Activated CD8-positive, alpha-beta memory T cell treated with anti-CD3 and anti-CD28 coated beads for 1 hour (primary cell): ENCODE measurements at places on chromosomes 4 and X.

DNA sequence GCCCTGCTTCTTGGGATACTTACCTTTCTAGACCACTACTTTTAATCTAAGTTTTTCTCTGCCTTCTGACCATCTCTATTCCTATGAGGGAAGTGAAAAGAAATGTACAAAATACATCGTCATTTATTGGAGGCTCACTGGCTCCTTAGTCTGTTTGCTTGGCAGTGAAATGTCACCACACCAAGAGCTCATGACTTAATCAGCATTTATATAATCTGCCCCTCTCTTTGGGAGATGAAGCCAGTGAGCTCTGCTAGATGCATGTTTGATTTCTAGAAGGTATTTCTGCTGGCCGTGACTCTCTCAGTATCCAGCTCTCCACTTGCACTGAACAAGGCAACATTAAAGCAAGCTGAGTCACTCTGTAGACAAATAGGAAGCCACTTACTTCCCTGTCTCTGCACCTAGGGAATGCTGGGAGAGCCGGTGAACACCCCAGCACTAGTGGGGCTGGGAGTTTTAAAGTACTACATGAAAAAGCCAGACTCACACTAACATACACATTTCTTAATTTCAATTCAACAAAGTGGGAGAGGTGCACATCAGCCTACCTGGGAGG lies 79.1 kb downstream of the MID1IP1 start:
- no peak for DNase-seq

GRCh38 chrX:149494844-149495565 lies 10.1 kb downstream of the IDS start:
- no peak for DNase-seq

DNA sequence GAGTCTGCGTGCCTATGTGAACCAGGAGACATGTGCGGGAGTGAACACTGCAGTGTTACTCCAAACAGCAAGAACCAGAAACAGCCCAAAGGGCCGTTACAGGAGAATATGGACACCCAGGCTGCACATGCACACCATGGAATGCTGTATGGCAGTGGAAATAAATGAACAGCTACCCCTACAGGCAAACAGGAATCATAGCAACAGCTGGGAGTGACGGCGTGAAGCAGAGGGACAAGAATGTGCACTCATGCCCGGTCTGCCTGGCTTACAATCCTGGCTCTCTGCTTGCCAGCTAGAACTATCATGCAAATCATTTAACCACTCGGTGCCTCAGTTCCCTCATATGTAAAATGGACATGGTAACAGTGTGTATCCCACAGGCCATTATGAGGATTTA lies 16.6 kb downstream of the GPKOW start:
- DNase-seq = no peak

DNA sequence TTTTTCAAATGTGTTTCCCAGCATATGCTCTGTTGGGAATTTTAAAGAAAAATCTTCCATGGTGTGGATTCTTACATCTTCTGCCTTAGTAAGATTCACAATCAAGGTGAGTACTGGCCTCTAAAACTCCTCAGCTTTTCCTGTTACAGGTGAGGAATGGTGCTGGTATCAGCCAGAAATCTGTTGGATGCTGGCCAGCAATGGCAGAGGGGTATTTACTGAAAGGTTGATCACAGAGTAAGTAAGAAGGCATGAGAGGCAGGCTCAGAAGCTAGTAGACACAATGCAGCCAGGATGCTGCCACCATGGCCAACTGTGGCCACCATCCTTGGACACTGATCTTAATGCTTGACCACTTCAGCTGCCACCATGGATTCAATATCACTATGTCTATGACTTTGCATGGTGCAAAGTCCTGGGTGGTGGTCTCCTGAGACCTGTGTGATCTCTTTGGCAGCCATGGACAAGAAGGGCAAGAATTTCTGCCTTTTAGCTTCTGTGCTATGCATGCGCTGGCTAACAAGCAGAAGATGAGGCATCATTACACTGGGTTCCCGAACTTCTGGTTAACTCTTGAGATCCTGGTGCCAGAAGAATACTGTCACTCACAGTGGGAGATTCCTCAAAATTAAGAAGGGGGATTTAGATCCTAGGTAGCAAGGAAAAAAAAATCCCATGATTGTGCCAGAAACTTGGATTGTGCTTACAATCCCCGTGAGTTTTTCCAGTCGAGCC lies 60.2 kb downstream of the CHRNA9 start:
- no peak for DNase-seq

- no peak for DNase-seq
These were observed 36.9 kb downstream of the FHDC1 start for GRCh38 chr4:152972821-152973628.

GRCh38 chr4:114385195-114385985 lies 213.2 kb upstream of the UGT8 start:
- no peak for DNase-seq

- DNase-seq = no peak
These were observed 1680.8 kb upstream of the AGA start for GRCh38 chr4:179123084-179123483.

DNA sequence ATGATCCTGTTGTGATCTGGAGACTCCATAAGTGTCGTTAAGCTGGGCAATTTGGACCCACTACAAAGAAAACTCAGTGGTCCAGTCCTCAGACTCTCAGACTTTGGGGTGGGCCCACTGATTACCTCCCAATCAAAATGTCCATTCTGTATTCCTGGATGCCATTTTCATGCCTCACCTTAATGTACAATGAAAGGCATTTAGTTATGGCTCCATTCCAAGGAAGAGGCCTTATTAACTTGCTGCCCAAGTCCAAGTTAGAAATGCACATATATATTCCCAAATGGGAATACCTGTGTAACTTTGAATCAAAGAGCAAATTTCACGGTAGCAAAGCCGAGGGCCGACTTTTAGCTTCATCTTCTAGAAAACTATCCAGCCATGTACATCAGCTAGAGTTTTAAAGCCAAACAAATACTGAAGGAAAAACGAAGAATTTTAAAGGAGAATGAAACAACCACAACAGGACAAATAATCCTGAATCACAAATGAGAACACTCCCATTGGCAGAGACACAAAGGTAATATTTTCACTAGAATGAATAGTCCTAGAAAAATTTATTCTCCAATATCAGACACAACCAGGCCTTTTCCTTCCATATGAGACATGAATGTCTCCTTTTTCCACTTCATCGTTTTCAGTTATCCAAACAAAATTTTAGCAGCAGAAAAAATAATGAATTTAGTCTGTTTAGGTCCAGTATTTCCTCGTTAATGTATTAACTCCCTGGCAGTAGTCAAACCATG lies 63.7 kb upstream of the HHIP start:
- DNase-seq = no peak

DNA sequence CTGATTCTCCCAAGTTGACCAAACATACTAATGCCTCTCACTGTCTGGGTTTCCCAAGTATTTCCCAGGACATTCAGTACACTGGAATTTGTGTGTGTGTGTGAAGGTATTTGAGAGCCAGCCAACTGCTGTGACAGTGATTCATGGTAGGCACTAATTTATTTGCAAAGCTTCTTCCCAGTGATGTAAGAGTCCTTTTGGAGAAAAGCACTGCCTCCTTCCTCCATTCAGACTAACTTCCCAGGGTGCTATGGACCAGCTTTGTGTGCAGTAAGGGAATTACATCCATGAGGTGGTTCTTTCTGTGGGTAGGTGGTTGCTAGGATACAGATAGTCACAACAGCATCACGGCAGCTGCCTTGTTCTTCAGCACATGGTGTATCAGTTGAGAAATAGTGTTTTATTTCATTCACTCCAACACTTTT lies 8.7 kb downstream of the EGF start:
- DNase-seq = no peak

GRCh38 chrX:135437867-135438733 lies 16.4 kb downstream of the SMIM10L2A start:
- no peak for DNase-seq

- no peak for DNase-seq
These were observed 11.9 kb downstream of the CLRN2 start for GRCh38 chr4:17526695-17527477.

DNA sequence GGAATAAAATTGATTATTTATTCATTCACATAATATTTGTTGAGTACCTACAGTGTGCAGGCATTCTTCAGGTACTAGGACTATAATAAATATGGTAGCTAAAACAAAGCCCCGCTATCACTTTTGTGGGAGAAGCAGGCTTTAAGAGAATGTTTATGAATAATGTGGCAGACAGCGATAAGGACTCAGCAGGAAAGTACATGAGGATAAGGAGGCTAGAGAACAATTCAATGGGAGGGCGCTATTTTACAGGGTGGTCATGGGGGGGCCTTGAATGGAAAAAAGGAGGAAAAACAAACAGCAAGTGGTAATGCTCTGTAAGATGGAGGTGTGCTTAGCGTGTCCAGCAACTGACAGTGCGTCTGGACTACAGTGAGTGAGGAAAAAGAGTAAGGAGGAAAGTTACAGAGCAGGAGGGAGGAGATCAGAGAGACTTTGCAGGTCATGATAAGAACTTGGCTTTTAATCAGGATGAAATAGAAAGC lies 264.2 kb upstream of the ETNPPL start:
- no peak for DNase-seq

GRCh38 chr4:25302626-25303025 lies 9.9 kb upstream of the ZCCHC4 start:
- no peak for DNase-seq

DNA sequence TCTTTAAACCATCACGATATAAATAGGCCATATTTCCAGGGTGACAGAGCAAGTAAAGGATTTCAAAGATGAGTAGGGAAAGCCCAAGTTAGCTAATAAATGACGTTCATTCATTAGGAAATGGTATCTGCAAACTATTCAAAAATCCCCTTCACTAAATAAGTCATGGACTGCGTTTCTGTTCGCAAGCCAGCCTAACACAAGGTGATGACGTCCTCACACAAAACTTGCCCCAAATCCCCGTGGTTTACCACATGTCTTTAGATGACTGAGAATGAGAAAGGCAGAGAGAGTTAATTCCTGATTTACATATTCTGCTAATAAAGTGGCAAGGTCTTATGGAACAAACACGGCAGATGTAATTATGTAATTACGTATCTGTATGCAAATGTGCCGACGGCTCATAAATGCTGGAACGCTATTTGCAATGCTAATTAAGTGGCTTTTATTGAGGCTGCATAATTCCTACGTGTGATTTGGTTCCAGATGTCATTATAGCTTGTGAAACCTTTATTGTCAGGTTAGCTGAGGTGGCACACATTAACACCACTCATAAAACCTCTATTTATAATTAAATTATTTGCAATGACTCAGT lies 437.7 kb upstream of the FRG1 start:
- DNase-seq = no peak

- DNase-seq = no peak
These were observed 1165.0 kb upstream of the TENM3 start for GRCh38 chr4:181078196-181078595.

- DNase-seq = no peak
These were observed at the start of gene POU3F4 for GRCh38 chrX:83508006-83508405. Gene POU3F4, plus strand, starts transcription at chrX:83508290. Its CDS starts 35 bp downstream, at chrX:83508325.

DNA sequence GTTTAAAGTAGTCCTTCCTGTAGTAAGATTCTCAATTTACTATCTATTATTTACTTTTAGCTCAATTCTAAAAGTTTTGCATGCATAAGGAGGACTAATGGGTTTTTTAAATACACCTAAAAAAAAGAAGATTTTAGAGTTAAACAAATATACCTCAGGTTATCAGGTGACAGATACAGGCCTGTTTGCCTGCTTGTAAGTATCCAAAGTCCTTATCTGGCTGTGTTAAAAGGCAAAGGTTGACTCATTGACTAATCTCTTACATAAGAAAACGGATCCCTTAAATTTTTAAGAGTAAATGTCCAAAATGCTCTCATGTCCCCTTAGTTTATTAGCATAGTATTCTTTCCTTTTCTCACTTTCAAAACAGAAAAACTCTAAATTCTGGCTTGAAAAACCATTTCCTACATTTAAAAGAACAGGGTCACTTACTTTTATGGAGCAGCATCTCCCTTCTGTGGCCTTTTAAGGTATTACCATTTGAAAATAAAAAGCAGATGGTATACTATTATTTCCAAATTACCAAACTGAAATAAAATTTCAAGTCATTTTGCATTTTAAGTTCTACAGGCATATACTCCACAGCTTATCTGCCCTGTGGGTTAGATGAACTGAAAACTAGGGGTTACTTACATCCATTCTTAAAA lies 4.5 kb downstream of the CBR4 start:
- no peak for DNase-seq

DNA sequence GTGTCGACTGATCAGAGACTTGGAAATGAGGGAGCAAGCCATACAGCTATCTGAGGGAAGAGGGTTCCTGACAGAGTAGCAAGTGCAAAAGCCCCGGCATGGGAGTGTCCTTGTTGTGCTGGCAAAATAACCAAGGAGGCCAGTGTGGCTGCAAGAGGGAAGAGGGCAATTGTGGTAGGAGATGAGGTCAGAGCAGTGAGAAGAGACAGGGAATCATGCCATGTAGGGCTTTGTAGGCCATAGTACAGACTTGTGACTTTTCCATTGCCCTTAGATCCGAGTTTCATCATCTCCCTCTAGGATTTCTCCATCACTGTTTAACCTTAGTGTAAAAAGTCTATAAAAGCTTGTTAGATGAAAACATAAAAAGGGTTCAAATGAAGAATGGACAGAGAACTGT lies 76.2 kb downstream of the DOCK11 start:
- no peak for DNase-seq

DNA sequence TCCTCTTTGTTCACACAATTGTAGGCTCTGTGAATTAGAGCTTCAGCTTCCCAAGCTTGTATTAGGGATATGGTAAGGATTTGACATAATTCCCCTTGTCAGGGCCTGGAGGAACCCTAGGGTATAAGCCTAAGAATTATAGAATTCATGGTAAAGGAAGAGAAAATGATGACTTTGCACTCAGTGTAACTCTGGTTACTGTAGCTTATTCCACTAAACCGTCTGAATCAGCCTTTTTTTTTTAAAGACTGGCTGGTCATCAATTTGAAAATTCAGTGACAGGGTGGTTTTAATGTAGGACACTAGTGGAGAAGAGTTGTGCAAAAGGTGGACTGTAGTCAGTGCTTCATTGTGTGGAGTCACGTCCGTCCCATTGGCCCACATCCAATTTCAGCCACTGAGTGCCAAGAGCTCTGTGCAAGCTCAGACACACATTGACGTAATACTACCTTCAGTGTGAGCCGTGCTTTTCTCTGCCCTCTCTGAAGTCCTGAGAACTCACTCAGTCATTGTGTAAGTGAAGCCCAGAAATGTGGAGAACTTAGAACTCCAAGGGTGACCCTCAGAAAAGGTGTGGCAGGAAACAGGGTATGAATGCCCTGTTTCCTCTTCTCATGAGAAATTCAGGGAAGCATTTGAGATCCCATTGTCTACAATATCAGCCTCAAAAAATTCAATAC lies 449.8 kb downstream of the C4orf33 start:
- DNase-seq = no peak

- DNase-seq = peak; percentile 57
These were observed 2.1 kb downstream of the PLCXD1 start for GRCh38 chrX:283115-283845.

GRCh38 chr4:152265149-152265621 lies 270.7 kb downstream of the FBXW7 start:
- DNase-seq = no peak

DNA sequence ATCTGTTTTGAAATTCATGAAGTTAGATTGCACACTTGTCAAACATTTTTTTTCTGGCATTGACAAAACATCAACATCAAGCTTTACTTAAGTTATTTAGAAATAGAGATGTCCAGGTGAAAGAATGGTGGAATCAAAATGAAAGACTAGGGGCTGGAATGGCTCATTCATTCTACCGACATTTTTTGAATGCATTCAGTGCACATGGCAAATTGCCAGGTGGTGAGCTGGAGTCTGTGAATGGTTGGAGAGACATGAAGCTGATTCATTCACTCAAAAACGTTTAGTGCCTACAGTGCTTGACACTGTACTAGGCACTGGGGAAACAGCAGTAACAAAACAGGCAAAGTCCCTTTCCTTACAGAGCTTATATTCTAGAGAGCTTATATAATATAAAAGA lies 292.4 kb downstream of the PPP1R2C start:
- DNase-seq = no peak
